Midbrain (tissue), 1 donor: ENCODE measurements at places on chromosomes 5 and 9.
A peak's percentile ranks its signal among the peaks of the same experiment; 100 is the strongest.

- no peak for DNase-seq
These were observed 33.0 kb upstream of the SLC1A3 start for GRCh38 chr5:36573438-36573837.

GRCh38 chr9:25602400-25603044, 75.7 kb downstream of the TUSC1 start:
- no peak for DNase-seq

- no peak for DNase-seq
These were observed 100.9 kb downstream of the PIK3R1 start for GRCh38 chr5:68316469-68316868.

GRCh38 chr9:137174722-137175293, 3.0 kb upstream of the TMEM210 start:
- no peak for DNase-seq

DNA sequence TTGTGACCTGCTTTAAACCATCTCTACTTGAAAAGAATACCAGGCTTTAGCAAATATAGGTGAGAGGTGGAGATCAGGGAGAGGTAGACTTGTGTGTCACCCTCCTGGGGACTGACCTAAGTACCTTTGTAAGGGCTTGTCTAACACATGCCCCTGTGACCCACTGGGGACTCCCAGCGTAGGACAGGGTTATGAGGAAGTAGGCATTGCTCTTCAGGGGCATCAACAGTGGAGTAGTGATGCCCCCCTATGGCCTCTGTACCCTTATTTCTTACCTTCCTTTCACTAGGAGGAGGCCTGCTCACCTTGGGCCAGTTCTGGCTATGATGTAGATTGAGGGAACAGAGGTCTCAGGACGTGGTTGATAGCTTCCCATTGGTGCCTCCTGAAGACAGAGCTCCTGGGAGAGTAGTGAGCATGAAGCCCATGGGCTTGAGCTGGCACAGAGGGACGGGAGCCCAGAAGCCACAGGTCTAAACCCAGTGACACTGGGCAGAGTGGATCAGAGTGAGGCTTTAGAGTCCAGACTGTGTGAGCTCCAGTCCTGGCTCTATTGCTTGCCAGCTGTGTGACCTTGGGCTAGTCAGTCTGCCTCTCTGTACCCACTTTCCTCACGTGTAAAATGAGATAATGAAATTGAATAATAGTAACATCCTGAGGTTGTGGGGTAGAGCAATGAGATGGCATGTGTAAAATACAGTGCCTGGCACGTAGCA, 191.7 kb downstream of the AOPEP start:
- DNase-seq, result no peak

- DNase-seq, result peak; percentile 16
These were observed 44.0 kb upstream of the XPA start for GRCh38 chr9:97740848-97741821.

DNA sequence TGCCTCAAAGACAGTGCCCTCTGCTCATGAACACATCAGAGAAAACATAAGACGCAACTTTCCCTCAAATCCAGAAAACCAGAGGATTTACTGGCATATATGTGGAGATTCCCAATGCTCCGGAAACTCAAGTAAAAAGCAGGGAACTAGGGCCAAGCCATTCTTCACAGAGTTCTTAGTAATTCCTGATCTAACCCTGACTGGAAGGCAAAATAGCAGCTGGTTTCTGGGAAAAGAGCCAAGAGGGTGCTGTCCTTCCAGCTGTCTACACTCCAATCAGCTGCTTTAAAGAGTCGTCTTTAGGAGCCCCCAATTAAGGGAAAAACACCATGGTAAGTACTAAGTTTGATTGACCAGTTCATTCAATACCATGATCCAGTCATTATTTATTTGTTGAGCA, 49.6 kb downstream of the GNA14 start:
- DNase-seq, result no peak

DNA sequence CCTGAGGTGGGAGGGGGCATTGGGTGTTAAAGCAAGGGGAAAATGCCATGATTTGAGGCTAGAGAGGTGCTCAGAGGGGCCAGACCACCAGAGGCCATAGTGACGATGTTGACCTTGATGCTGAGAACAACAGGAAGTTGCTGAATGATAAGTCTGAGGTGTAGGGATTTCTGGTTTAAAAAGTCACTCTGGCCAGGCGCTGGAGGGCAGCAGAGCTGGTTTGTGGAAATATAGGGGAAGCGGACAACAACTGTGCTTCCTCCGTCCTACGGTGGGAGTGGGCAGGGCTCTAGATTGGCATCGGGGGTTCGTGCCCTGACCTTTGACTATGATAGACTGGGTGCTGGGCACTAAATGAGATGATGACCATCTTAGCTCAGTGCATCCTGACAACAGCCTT, 44.7 kb downstream of the STOM start:
- DNase-seq, result no peak

GRCh38 chr5:119382169-119382568, 26.4 kb downstream of the TNFAIP8 start:
- DNase-seq, result no peak

GRCh38 chr5:135330798-135331096, 68.3 kb downstream of the MACROH2A1 start:
- DNase-seq, result no peak

- DNase-seq, result no peak
These were observed 19.8 kb downstream of the SLC31A1 start for GRCh38 chr9:113241161-113241560.

- no peak for DNase-seq
These were observed 47.4 kb downstream of the CSNK1G3 start for GRCh38 chr5:123559434-123559775.
